ENCODE measurements at places on chromosomes 12 and 14.

- DNase-seq, result no peak
Measured at GRCh38 chr12:11863478-11863906, 207.2 kb upstream of the BCL2L14 start.

GRCh38 chr12:49703647-49704137 lies 3.5 kb downstream of the FMNL3 start:
- DNase-seq, result no peak

DNA sequence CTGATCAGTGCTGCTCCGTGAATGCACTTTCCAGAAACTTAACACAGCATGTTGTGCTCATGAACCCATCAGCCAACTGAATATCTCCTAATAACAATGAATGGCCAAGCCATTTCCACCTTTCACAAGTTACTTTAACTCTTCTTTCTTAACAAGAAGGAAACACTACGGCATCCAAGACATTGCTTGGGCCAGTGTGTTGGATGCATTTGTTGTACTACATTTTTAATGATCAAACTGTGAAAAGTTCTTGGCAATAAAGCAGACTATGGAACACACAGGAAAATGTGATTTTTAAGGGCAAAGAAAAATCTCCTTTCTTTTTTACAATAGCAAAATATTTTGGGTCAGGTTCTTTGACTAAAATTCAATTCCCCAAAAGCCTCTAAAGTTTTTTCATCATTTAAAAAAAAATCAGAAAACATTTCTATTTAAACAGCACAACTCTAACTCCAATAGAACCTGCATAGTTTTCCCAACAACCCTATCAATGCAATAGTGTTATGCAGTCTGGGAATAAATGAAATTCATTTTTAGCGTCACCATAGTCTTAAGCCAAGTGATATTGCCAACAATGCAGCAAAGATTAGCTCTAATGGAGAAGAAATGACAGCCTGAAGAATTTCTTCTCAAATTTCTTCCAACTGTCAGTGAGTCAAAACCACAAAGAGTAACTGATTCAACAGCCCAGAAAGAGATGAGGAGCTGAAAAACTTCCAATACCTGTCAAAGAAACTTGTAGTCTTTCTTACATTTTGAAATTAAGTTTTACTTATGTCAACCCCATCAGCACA lies 50.7 kb upstream of the PTPRR start:
- no peak for DNase-seq

- no peak for DNase-seq
Measured at GRCh38 chr14:68607867-68608573, 184.8 kb downstream of the ZFP36L1 start.

DNA sequence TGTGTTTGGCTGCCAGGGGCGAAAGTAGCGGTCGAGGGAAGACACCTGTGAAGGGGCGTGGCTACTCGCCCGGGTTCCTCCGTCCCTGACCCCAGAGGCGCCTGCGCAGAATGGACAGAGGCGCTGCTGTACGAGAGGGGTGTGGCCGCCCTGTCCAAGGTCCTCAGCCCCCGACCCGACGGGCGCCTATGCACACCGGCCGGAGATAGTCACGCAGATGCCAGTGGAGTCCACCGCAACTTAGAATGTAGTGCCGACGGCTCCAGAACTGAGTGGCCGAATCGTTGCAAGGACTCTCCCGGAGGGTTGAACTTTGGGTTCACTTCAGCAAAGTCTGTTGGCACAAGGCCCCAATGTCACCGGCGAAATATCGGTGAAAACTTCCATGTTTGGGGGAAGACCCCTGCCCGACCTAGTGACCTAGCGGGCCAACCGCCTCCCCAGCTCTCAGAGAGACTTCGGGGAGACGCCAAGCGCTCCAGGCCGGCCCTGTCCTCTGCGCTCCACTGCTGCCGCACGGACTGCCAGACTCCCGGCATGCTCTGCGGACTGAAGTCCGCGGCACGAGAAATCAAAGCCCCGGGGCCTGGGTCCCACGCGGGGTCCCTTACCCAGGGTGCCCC lies 541 bp upstream of the RNU6-7 start:
- DNase-seq, result peak; percentile 43

GRCh38 chr12:3884671-3885070 lies 11.5 kb upstream of the PARP11 start:
- no peak for DNase-seq

DNA sequence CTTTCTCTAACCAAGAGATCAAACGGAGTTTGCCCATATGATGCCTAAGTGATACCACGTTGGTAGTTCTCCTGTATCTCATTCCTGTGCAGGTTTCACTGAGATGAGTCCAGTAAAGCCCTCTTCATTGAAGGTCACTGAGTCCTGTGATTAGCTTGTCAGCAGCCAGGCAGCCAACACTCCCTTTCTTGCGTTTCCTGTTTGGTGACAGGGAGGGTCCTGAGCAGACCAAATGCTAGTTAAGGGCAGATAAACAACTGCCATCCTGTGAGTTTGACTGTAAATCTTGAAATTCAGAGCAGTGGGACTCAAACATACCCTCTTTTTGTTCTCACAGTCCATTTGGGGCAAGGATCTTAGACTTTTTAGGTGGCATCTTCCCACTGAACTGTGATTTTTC lies 39.4 kb downstream of the ZNF641 start:
- DNase-seq, result no peak

DNA sequence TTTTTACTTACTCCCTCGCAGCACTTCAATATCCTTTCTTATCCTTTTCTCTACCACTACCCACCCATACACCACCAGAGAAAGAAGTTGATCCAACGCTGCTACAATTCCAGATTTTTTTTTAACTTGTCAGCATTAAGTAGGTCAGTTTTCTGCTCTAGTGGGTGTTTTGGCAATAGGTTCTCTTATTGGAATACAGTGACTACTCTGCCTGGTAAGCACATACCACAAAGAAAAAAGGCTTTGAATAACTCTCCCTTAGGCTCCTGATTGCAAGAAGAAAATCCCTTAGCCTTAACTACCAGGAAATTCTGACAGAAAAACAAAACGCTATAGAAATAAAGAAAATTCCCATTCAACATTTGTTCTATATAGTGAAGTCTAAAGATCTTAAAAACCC lies 72.0 kb downstream of the NUMB start:
- DNase-seq, result no peak

- DNase-seq, result no peak
Measured at GRCh38 chr12:122150127-122150681, 23.8 kb downstream of the IL31 start.
